ENCODE measurements at places on chromosomes 6 and 20.

DNA sequence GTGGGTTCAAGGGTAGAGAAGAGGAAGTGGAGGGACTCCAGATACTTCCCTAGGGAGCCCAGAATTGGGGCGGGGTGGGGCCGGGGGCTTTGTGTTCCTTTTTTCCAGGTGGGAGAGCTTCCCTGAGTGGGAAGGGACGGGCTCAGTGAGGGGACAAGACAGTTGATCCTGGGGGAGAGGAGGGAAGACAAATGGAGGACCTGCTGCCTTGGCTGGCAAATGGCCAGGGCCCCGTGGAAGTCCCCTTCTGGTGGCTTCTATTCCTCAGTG is 2.6 kb downstream of the CTSZ start:
- no peak for DNase-seq

- no peak for DNase-seq
Measured at GRCh38 chr6:95321126-95321525, 256.2 kb upstream of the MANEA start.

DNA sequence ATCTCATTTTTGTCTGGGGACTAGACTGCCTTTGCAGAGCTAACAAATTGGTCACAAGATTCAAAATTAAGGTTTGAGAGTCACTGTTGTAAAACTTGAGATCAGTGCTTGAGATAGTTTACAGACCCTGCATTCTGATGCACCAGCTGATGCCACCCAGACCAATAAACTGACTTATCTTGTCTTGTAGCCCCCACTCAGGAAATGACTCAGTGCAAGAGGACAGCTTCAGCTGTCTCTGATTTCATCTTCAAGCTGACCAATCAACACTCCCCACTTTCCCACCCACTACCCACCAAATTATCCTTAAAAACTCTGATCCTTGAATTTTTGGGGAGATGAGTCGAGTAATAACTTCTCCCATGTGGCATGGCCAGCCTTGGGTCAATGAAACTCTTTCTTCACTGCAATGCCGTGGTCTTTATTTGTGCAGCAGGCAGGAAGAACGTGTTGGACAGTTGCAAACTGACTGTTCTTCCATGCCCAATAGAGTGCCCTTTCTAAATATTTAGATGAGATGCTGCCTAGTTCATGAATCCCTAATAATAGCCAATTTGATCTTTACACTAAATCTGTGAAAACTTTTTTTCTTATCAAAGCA is 48.3 kb upstream of the PROKR2 start:
- DNase-seq = no peak

GRCh38 chr6:33439956-33440648 is 14.3 kb upstream of the ZBTB9 start:
- no peak for DNase-seq

DNA sequence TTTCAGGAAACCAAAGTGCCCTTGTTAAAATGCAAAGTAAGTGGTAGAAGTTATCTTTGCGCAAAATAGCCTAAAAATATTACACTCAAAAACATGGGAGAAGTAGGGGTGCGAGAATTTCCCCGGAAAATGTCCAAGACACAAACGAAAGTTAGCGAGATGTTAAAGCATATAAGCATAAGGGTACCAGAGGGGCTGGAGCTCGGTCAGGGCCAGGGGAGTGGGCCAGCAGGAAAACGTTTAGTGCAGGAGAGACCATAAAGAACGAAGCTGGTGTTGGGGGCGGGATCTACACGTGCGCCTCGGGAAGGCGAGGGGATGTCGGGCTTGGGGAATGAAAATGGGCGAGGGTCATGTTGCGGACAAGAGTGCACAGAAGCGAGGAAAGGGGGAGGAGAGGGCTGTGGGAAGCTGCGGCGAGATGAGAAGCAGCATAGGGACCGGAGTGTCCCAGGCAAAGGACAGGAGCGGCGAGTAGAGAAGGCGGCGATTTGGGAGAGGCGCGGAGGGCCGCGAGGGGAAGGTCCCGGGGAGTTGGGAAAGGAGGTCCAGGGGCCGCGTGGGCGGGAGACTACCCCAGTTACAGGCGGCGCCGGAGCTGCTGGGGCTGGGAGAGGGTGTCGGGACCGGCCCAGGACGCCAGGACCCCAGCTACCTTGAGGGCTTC is 600 bp downstream of the XPO5 start:
- DNase-seq = no peak

GRCh38 chr20:37989601-37990295 is 43.5 kb downstream of the TTI1 start:
- DNase-seq = no peak

DNA sequence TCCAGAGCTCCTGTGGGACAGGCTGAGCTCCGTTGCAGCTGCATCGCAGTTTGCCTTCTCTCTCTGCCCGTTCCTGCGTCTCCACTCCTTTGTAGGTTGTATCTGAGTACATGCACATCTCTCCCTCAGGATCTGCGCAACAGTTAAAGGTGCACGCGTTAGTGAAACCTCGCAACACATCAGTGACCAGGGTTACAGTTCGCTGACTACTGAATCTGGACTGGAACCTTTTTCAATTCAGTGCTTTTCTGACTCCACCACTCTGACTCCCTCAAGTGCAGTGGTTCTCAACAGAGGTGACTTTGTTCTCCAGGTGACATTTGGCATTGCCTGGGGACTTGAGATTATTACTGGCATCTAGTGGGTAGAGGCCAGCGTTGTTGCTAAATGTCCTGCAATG is 44.0 kb downstream of the UST start:
- no peak for DNase-seq

DNA sequence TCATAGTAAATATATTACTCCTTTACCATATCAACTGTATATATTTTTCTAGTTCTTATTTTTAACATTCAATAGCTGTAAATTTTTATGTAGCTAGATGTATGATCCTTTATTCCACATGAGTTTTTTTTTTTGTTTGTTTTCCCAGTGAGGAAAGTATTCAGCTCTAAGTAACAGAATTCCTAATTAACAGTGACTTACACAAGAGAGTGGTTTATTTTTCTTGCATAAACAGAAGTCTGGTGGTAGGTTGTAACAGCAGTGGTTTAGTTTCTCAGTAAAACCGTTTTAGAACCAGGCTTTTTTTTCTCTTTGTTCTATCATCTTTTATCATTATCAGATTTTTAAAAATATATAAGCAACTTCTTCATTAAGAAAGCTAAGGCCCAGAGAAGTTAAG is 116.9 kb upstream of the FLRT3 start:
- DNase-seq = no peak

GRCh38 chr6:127976111-127976510 is 75.3 kb upstream of the THEMIS start:
- no peak for DNase-seq

GRCh38 chr6:98864497-98864896 is 30.1 kb downstream of the POU3F2 start:
- DNase-seq = no peak

GRCh38 chr20:59161721-59162120 is 1.9 kb upstream of the ZNF831 start:
- no peak for DNase-seq

GRCh38 chr6:111668410-111668809 is 62.7 kb upstream of the TRAF3IP2 start:
- DNase-seq = no peak

DNA sequence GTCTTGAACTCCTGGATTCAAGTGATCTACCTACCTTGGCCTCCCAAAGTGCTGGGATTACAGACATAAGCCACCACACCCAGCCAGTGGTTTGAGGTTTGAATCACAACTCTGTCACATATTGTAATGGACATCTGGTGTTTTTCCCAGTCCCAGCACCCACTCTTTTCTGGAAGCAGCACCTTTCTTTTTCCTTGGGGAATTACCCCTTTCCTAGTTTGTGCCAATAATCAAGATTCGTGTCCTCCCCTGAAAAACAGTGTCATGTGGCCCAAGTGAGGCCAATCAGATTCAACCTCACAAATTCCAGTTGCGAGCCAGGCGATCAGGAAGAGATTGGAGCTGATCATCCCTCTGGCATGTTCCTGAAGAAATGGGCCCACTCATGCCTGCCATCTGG is 71.7 kb upstream of the SGK1 start:
- no peak for DNase-seq

GRCh38 chr6:128885381-128885780 is 2.4 kb downstream of the LAMA2 start:
- DNase-seq = no peak

DNA sequence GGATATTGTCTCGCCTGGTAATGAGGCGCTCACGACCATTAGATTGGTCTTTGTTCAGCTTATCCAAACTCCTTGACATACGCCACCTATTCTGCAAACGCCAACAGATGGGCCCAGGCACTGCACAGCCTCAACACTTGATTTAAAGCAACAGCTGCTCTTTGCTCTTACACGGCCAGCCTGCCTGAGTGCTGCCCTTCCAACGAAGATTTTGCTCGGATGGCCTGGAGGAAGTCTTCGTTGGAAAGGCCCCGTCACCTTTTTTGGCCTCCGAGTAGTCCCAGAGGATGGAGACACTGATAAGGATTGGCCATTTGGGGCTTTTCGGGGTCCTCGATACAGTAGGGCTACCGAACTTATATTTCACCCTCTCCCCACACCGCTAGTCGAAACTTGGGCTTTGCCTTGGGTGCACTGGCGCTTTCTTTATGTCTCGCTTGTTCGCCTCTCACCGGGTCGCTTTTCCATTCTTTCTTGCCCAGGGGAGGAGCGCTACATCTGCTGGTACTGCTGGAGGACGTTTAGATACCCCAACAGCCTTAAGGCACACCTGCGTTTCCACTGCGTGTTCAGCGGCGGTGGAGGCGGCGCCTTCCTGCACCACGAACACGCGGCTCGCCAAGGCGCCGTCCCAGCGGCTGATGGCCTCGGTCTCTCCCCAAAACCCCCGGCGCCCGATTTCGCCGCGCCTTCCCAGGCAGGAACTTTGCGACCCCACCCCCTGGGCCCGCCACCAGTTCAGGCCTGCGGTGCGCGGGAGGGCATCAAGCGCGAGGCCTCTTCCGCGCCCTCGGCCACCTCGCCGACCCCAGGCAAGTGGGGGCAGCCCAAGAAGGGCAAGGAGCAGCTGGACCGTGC is 6.1 kb downstream of the PRDM13 start:
- DNase-seq = no peak

DNA sequence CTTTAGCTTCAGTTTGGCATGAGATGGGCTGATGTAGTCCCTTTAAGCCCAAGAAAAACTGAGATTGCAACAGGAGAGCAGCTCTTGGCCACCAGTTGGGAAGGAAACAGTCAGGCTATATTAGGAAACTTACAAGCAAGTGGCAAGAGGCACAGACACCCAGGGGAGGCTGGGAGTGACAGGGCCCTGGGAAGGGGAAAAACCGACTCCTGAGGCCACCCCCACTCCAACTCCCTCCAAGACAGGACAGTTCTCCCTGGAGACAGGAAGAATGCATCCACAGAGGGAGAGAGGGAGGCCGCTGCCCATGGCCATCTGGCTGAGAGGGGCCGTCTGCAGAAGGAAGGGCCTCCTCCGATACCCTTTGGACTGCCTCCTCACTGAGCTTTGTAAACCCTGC is 20.5 kb downstream of the JPH2 start:
- no peak for DNase-seq

- no peak for DNase-seq
Measured at GRCh38 chr6:136051140-136051775, 198.9 kb downstream of the MTFR2 start.

- DNase-seq = no peak
Measured at GRCh38 chr20:2760952-2761305, 39.5 kb downstream of the CPXM1 start.

DNA sequence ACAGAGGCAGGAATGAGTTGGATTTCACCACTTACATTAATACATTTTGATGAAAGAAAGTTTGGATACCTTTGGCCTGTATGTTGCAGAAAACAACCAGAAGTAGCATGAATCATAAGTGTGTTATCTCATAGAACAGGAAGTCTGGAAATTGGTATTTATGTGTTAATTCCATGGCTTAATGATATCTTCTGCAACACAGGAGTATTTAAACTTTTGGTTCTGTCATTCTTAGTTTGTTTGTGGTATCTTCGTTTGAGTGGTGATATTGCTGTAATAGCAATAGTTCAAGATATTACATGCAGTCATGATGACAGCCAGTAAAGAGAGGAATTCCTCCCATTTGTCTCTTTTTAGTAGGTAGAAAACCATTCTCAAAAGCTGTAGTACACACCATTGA is 177.3 kb downstream of the CDKAL1 start:
- DNase-seq = no peak

DNA sequence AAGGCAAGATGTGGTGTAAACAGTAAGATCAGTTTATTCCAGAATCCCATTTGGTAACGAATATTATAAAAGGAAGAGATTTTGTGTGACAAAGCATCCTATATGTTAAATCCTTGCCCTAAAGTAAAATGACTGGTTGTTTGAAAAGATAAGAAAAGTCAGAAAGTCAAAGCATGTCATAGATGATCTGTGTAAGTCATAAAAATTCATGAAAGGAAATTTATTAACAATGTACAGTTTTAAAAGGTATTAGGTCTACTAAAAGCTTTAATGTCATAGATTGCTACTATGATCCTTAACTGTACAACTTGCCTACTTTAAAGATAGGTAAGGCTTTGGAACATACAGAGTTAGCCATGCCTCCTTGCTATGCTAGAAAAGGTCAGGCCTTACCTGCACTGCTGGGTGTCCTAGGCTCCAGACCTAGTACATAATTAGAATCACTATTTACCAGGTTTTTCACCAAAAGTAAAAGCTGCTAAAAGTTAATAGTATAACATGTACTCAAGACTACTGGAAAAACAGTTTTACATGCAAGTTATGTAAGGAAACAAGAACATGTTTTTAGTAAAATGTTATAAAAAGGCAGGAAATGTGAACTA is 1090.1 kb upstream of the ADGRB3 start:
- DNase-seq = no peak

DNA sequence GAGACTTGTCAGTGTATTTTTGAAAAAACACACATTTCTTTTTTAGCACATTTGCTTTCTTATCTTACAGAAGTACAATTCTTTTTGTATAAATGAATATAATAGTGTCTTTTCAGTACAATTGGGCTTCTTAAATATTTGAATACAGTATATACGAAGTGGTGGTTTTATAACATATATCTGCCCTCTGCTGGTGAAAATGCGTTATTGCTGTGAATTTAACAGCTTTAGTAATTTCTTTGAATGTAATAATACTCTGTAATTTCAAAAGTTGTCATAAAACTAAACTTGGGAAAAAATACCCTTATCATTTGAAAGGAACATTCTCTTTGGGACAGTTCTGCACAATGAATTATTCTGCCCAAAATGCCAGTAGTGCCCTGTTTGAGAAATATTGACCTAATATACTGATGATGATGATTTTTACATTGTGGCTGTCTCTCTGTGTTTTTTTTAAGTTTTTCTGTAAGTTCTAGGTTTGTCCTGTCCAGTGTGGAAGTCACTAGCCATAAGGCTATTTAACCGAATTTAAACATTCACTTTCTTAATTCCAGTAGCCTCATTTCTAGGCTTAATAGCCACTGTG is 19.0 kb downstream of the SMAP1 start:
- no peak for DNase-seq

DNA sequence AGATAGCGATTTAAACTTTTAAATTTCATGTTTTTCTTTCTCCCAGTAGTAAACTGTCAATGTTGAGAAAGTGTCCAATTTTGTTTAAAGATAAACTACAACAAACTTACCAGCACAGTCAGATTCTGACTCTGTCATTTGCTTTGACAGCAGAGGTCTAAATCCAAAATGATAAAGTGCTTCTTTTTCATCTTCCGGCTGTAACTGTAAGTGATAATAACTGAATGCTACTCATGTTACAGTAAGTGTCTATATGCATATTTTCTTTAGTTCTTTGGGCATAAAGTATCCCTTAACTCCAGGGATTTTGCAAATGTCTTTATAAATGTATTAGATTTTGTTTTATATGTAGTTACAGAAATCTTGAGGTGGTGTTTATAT is 610.4 kb downstream of the RFPL4B start:
- no peak for DNase-seq
